ENCODE measurements at places on chromosomes 2 and 18. TPM values are rescaled to one million over a fixed set of nuclear protein-coding genes. Genes with fewer than 3 reads are reported as not detected.

DNA sequence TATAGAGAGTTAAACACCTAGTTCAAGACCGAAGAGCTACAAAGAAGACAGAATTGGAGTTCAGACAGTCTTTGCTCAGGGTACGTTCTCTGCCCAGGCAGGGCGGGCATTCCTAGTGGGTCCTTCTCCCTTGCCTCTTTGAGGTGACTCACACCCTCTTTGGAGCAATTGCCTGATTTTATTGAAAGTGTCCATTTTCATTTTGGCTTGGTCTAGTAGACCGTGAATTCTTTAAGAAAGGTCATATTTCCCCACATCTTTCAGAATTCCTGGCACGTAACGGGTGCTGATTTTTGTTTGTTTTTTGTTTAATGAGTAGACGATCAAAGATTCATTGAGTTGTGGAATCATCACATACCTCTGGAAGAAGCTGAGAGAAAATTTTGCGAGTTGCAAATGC lies 871.5 kb downstream of the RNF144A start:
- no peak for DNase-seq

- DNase-seq, result no peak
Measured at GRCh38 chr18:13581496-13582177, 144.7 kb downstream of the FAM210A start.

The LYPD6B gene
- 32.7 TPM for polyA plus RNA-seq

DNA sequence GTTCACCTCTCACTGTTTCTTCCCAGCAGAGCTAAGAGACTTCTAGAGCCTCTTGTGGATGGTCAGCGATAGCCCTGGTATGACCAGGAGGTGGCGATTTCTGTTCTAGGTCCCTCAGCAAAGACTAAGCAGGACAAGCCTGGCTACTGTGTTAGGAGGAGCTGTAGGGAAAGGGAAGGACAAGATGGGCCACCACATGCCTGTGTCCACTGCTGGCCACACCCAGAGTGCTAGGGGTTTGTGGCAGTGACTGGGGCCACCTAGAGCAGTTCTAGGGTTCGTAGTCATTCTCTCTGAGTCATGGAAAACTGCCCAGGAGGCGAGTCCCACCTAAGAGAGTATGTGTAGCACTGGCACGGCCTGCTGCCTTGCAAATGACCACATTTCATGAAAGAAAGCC lies 179.4 kb downstream of the ALPK2 start:
- DNase-seq, result no peak

GRCh38 chr2:42495611-42496010 lies 1.8 kb upstream of the KCNG3 start:
- no peak for DNase-seq

DNA sequence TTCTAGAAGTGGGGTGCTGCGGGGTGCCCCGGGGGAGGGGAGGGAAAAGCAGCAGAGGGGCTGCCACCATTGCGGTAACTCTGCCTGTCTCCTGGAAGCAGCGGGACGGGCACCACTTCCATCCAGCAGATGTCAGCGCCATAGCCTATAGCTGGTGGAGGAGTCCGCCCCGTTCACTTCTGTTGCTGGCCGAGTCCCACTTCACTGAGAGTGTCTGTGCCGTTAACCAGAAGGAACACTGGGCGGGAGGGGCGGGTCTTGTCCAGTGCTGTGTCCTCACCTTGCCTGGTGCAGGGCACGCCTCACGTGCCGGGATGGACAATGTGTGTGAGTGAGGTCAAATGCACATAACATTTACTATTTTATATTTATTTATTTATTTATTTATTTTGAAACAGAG lies 19.3 kb upstream of the ODC1 start:
- no peak for DNase-seq

DNA sequence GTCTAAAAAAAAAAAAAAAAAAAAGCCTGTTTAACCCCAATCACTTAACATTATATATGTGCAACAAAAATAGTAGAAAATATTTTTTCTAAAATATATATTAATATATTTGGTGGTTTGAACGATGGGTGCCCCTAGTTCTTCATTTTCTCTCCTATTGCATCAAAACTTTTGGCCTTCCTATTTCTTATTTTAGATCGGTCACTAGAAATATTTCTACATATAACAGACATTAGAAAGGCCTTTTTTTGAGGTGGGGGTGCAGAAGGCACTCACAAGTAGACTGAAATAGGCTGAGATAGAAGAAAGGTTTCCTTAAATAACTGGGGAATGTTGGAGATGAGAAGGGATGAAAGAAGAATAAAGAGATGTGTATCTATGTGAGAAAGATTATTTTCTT lies 49.3 kb upstream of the AP1S3 start:
- DNase-seq, result no peak

The SRD5A2 gene
- polyA plus RNA-seq, result not detected

The RTP5 gene
- 0.09 TPM for polyA plus RNA-seq

The TNFAIP6 gene
- 1.1 TPM for polyA plus RNA-seq

The APCDD1 gene
- 128 TPM for polyA plus RNA-seq

The IL36A gene
- polyA plus RNA-seq, result not detected

The SERPINB8 gene
- 3.7 TPM for polyA plus RNA-seq

DNA sequence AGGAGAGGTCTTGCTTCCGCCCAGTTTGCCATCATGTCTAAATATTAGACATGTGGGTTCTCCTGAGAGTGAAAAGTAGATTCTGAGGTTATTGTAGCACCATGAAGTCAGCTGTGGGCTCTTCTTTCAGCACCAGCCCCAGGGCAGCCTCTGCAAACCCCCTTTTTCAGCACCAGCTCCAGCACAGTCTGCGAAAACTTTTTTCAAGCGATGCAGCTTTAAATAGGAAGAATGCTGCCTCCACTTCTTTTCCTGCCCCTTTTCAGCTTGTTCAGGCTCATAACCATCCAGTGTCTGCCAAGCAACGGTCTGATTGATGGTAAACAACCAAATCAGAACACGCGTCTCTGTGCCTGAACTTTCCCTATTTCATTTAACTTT lies at the start of gene COL5A2:
COL5A2 (minus strand) TSS at position 192 of the 381 bp plus-strand sequence; CDS start at position 35, 157 bp downstream.
- peak; percentile 36 for DNase-seq

GRCh38 chr2:132884705-132885104 lies 214.7 kb upstream of the LYPD1 start:
- DNase-seq, result no peak

The BMP10 gene
- polyA plus RNA-seq, result not detected

DNA sequence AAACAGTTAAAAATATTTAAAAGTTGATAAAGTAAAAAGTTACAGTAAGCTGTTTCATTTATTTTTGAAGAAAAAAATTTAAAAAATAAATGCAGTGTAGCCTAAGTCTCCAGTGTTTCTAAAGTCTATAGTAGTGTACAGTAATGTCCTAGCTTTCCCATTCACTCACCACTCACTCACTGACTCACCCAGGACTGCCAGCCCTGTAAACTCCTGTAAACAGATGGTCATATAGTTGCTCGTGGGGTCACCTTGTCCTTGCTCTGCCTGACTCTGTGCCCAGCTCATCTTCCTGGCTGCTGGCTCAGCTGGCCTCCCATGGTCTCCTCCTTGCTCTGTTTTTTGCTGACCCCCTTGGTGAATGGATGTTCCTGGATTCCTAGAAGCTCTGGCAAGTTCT lies 180.3 kb downstream of the VAPA start:
- no peak for DNase-seq

DNA sequence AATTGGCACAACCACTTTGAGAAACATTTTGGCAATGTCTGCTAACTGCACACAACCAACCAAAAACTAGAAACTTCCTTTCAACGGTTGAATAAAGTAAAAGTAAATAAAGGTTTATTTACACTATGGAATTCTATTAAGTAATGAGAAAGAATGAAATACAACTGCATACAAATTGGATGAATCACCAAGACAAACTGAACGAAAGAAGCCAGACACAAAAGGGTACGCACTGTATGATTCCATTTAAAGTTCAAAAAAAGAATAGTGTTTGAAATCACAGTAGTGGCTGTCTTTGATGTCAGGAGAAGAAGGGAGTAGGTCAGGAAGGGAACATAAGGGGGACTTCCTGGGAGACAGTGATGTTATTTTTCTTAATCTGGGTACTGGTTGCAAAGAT lies 46.5 kb upstream of the SULT1C3 start:
- DNase-seq, result no peak

- no peak for DNase-seq
Measured at GRCh38 chr2:109482361-109482861, 131.4 kb downstream of the SEPTIN10 start.

DNA sequence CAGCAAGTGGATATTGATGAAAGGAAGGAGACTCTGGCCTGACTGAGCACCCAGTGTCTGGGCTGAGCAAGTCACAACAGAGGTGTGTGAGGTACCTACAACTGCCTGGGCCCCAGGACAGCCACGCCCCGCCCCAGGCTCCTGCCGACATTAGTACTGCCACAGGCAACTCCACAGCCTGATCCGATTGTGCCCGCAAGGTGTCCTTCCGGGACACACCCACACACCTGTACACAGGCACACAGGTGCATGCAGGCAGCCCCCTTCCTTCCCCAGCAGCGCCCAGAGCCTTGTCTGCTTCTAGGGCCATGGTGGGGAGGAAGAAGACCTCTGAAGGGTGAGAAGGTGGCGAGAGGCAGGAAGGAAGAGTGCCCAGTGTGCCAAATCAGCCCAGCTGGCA lies 83.6 kb downstream of the TNS1 start:
- DNase-seq, result no peak

GRCh38 chr2:143192716-143193115 lies 63.5 kb downstream of the ARHGAP15 start:
- DNase-seq, result no peak

- no peak for DNase-seq
Measured at GRCh38 chr2:60586081-60586480, 32.6 kb upstream of the BCL11A start.

DNA sequence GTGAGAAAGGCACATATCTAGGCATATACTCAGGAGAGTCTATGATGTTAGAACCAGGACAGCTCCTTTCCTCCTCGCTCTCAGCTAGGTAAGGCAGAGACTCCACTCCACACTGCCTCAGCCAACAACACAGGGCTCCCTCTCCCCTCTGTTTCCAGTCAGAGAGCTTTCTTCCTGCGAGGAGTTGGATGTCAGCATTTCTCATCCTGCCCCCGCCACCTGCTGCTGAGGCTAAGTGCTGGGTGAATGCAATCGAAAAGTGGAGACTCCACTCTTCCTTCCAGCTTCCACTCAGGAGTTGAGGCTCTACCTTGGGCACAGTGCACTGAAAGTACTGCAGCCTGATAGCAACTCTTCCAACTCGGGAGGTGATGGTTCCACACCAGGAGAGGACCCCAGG lies 177.2 kb upstream of the RAB6C start:
- no peak for DNase-seq

DNA sequence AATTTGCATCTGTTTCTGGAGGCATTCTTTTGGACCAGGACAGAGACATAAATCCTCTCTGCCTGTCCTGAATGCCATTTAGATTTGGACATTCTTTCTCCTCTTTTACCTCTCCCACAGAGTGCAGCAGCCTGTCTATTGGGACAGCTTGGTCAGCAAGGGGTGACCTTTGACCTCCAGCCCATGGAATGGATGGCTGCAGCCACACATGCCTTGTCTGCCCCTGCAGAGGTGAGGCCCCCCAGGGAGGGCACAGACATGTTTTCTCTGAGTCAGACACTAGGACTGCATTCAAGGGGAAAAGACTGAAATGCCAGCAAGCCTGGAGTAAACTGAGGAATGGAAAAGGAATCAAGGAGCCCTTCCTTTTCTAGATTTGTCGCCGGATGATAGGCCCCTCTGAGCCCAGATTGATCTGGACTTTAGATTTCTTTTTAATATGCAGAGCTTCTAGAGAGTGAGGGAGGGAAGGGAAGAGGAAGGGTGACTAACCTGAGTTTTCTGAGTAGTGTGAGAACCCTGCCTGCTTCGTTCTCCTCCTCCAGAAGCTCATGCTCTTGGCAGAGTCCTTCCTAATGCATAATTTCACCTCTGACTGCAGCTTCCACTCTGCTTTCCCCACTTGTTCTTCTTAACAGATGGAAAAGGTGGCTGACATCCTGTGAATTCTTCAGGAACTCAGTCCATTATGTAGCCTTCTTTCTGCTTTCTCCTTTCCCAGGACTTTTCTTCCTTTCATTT lies 16.1 kb upstream of the TTLL4 start:
- no peak for DNase-seq

The RNU2-63P gene
- not detected for polyA plus RNA-seq

The COL5A2 gene
- 123 TPM for polyA plus RNA-seq

The FARSB gene
- 29.2 TPM for polyA plus RNA-seq

The CFAP221 gene
- 27.6 TPM for polyA plus RNA-seq

- no peak for DNase-seq
Measured at GRCh38 chr2:69781321-69782248, 39.7 kb downstream of the ANXA4 start.

DNA sequence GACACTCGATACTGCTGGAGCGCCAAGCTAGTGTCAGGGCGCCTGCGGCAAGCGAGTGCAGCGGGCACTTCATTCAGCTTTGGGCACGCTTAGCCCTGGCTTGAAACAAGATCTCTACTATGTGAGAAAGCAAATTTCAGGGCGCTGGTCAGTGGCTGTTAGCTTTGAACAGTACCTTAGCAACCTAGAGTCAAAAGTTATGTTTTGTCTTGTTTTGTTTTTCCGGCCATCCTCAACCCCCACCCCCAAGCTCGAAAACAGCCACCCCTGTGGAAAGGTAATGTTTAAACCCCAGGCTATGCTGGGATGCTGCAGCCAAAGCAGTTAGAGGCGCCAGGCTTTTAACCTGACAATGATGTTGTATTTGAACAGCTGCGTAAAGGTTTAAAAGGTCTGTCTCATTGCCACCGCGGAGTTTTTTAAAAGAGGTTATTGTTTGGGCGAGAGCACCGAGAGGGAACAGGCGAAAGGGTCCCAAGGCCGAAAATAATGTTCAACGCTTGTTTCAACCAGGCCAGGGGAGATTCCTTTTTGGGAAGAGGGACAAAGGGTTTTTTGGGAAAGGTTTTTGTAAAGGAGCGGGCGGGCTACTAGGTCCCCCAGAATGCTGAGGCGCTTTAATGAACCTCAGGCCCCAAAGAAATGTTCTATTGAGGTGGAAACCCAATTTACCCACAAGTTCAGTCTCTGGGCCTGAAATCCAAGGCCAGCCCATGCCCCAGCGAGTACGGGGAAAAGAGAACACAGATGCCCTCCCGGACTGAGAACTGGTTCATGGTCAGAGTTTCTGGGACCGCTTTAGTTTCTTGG lies 2.3 kb upstream of the HOXD10 start:
- DNase-seq, result no peak

The CCDC141 gene
- polyA plus RNA-seq, result 0.24 TPM

GRCh38 chr2:169736902-169737301 lies 3.3 kb downstream of the KLHL23 start:
- no peak for DNase-seq

DNA sequence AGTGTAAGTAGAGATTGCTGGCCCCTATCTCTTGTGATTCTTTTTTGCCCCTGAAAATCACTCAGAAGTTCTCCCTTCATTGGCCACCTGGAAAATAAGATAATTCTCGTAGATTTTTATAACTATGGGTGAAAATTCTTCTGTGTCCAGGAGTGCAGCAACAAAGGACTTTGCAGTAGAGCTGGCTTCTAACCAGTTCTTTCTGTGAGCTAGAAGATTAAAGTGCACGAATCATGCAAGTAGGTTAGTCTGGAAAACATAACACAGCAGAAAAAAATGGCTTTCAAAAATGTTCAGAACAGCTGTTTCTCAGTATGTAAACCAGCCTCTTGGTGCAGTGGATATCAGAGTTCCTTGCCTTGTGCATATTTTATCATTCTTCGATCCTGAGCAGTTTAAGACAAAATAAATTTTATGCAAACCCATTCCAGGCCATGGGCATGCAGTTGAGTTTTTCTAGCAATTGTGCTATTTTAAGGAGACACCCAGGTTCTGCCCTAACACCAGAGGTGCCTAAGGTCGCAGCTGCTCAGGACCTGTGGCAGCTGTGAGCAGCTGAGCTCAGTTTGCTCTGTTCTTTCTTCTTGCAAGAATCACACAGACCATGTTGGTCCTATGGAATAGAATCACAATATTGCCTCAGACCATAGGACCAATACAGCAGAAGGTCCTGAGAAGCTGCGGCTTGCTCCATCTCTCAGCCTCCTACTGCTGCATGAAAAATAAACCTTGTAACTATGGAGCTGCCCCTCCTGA lies 80.9 kb upstream of the BCL2L11 start:
- DNase-seq, result no peak

The TUBB8B gene
- polyA plus RNA-seq, result 0.52 TPM

The TMEM182 gene
- 7.6 TPM for polyA plus RNA-seq
